Caco-2 (cell line): ENCODE measurements at places on chromosomes 13 and 19. TPM values are rescaled to one million over a fixed set of nuclear protein-coding genes. Genes with fewer than 3 reads are reported as not detected.

DNA sequence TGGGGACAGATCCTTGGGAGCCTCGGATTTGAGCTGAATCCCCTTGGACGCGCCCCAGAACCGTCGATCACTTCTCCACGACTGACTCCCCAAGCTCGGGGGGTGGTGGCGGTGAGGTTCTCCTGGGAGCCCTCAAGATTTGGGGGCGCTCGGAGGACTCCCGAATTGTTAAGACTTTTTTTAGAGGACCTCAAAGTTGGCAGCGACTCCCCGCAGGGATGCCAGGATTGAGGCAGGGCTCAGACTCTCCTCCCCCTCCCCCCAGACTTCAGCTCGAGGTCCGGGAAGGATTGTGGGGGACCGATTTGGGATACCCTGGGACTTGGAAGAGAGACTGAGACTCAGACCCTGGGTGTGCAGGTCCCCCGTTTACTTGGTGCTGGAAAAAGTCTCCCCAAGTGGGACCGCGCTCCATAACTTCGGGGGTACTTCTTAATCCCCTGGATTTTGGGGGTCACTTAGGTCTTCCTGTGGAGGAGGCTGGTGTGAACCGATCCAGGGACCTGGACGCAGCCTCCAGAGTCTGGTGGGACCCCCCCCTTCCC lies 665 bp downstream of the VASP start:
- DNase-seq, result no peak

DNA sequence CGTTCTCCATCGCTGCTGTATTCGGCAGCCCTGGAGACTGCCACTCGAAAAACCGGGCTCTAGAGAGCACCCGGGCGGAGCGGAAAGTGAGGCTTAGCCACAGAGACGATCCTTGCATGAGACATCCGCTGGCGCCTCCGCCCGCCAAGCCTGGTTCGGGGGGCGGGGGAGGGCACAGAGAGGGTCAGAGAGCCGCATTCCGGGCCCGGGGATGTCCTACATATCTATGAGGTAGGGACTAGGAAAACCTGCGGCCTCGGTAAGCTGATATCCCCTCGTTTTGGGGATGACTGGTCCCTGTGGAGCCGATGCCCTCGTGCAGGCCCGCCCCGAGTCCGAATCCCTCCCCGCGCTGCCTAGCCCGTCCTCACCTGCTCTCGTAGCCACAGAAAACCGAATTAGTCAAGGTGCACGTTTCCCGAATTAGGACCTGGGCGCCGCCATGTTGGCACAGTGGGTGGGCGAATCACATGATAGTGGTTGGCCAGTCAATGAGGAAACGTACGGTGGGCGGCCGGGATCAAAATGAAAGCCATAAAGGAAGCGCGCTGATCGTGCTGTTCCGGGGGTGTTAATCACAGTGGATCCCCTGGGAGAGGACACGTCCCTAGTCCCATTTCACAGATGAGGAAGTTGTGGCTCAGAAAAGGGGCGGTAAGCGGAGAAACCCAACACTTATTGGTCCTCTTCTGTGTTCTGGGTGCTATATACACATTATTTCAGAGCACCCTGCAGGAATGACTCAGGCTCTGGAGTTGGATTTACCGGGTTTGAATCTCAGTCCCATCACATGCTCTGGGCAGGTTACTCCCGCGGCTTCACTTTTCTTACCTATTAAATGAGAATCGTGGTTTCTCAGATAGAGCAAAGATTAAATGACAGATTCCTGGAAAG lies at the start of gene TRMT1:
TRMT1 (minus strand) TSS at position 459 of the 894 bp plus-strand sequence; CDS start at position 118, 341 bp downstream.
- peak; percentile 89 for DNase-seq

DNA sequence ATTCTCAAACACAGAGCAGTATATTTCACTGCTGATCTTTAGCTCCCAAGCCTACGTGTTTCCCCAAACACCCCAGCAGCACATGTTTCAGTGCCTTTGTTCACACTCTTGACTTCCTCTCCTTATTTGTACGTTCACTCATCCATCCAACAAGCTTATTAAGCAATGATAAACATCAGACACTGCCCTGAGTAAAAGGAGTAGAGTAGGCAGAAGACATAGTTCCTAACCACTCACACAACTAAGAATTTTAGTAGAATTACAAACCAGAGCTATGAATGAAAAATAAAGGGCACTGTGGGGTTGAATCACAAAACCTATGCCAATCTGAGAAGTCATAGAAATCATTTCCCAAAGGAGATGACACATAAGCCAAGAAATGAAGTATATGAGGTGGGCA lies 213.5 kb downstream of the DIAPH3 start:
- DNase-seq, result no peak

The ATP8A2 gene
- 0.05 and 0.09 TPM in 2 replicates for total RNA-seq
